ENCODE measurements at places on chromosomes 16 and 17. TPM values are rescaled to one million over a fixed set of nuclear protein-coding genes. Genes with fewer than 3 reads are reported as not detected.

DNA sequence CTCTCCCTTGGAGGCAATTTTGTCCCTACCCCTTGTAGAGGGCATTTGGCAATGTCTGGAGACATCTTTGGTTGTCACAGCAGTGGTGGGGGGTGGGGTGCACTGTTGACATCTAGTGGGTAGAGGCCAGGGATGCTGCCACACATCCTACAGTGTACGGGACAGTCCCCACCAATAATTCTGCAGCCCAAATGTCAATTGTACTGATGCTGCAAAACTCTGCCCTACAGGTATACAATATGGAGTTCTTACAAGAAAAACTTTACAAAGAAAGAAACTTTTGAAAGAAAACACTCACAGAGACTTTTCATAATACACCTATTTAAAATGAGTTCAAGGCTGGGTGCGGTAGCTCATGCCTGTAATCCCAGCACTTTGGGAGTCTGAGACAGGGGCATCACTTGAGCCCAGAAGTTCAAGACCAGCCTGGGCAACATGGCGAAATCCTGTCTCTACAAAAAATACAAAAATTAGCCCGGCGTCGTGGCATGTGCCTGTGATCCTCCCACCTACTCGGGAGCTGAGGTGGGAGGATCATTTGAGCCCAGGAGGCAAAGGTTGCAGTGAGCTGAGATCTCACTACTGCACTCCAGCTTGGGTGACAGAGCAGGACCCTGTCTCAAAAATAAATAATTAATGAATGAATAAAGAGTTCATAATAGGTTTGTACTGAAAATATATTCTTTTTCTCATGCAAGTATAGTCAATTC, 59.4 kb downstream of the EMP2 start:
- no peak for DNase-seq
- H3K4me3 ChIP-seq, result no peak overlapping the region
- no peaks in the 10 kb centered on the region for H3K27me3 ChIP-seq
- H3K36me3 ChIP-seq, result no peaks in the 10 kb centered on the region

The NACA2 gene
- not detected for total RNA-seq

DNA sequence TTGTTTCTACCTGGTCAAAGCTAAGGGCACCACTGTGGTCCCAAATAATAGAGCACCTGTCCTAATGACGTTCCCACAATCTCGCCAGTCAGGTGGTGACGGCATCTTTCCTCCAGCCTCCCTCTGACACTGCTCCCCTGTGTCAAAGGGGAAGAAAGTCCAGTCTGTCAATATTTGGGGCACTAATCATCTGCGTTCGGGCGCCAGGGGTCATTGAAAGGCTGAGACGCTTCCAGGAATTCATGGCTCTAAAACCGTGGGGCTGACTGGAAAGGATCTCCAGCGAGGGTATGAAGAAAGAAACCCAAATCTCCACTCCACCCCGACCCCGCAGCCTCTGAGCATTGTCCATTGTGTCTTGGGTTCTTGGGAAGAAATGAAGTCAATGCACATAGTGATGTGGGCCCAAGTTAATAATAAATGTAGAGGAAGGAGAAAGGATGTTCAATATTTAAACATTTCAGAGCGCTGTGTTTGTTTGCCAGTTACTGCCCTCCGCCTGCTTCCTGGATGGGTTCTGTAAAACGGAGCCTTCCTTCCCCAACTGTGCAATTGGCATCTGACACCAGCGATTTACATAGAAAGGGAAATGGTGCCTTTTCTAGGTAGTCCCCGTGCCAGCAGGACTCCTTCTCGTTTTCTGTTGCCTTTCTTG, 103.2 kb downstream of the SOCS1 start:
- peaks cover 3% of the 10 kb centered on the region for H3K36me3 ChIP-seq
- no peak overlapping the region for H3K4me3 ChIP-seq
- no peaks in the 10 kb centered on the region for H3K27me3 ChIP-seq
- no peak overlapping the region for H3K27ac ChIP-seq
- DNase-seq, result no peak

The SNX20 gene
- not detected for total RNA-seq

DNA sequence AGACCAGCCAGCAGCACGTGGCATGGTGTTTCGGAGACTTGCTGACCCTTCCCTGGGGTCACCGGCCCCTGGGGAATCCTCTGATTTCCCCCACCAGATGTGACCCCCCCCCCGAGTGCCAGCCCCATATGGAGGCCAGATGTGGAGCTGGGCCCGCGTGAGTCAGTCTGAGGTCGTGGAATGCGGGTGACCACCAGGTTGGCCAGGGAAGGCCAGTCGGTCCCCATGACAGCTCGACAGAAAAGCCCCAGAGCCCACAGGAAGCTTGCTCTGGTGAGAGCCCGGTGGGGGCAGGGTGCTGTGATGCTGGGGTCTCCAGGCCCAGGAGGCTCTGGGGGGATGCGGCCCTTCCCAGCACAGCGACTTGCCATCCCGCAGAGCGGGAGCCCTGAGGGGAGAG, 209.0 kb downstream of the NTN1 start:
- H3K36me3 ChIP-seq, result no peaks in the 10 kb centered on the region
- DNase-seq, result no peak
- H3K27me3 ChIP-seq, result no peaks in the 10 kb centered on the region
